OCI-M1 (cell line): ENCODE measurements at places on chromosomes 13 and 19.

- peak; percentile 52 for DNase-seq
Observed at GRCh38 chr13:109779074-109779473, 7.3 kb downstream of the IRS2 start.

- peak; percentile 79 for DNase-seq
Observed at GRCh38 chr13:80604098-80604497, 263.2 kb upstream of the SPRY2 start.

DNA sequence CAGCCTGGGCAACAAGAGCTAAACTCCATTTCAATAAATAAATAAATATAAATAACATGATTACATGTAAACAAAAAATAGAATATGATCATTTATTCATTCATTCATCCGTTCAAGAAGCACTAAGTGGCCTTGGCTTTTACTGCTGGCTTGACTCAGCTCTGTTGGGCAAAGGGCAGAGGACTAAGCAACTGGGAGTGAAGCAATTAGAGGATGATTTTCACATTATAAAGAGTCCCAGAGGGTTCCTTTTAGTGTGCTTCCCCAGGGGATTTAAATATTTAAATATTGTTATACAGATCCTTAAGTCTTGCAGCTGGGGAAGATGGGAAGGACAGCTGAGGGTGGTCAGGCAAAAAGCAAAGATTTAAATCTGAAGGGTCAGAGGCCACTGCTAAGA, 34.9 kb upstream of the FLT1 start:
- DNase-seq: no peak

GRCh38 chr13:62333466-62333865, 917.8 kb upstream of the PCDH20 start:
- DNase-seq: no peak

- no peak for DNase-seq
Observed at GRCh38 chr19:51203916-51204315, 21.0 kb upstream of the CD33 start.

DNA sequence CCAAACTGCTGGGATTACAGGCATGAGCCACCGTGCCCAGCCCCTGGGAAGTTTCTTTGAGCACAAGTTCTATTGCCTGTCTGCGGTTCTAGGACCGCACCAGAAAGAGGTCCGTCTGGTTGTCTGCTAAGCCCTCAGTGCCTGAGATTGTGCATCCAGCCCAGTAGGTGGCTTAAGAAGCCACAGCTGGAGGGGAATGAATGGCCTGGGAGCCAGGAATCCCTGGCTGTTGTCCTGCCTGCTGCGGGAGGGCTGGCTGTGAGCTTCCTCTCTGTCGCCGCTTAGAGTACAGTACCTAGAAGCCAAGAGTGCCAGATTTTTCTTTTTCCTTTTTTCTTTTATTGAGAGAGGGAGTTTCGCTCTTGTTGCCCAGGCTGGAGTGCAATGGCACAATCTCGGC, 4.2 kb upstream of the TYK2 start:
- no peak for DNase-seq

GRCh38 chr13:93226623-93227279, at the start of gene GPC6:
GPC6 (plus strand) TSS chr13:93226807.
- peak; percentile 29 for DNase-seq

DNA sequence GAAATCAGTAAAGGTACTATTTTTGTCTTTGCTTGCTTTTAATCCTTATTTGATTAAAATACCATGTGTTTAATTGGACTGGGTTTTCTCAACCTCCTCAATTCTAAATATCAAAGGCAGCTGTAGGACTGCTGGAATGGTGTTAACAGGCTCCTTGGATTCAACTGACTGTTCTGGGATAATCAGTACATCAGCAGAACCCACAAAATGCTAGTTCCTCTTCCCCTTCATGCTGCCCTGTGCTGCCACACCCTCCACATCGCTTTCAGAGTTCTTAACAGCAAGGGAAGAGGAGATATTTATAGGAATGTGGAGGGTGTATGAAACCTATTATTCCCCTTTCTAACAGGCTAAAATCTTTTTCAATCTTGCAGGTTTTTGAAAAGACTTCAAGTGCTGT, 82.4 kb downstream of the KCTD12 start:
- DNase-seq: peak; percentile 74

GRCh38 chr19:51318687-51319648, 7.5 kb downstream of the IGLON5 start:
- DNase-seq: no peak

DNA sequence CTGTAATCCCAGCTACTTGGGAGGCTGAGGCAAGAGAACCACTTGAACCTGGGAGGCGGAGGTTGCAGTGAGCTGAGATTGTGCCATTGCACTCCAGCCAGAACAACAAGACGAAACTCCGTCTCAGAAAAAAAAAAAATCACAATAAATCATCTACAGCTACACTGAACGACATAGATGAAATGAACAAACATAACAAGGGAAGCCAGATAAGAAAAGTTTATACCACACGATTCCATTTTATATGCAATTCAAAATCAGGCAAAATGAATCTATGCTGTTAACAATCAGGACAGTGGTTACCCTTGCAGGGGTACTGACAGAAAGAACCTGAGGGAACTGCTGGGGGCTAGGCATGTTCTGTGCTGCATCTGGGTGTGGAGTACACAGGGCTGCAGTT, 5.7 kb downstream of the XRCC1 start:
- no peak for DNase-seq

DNA sequence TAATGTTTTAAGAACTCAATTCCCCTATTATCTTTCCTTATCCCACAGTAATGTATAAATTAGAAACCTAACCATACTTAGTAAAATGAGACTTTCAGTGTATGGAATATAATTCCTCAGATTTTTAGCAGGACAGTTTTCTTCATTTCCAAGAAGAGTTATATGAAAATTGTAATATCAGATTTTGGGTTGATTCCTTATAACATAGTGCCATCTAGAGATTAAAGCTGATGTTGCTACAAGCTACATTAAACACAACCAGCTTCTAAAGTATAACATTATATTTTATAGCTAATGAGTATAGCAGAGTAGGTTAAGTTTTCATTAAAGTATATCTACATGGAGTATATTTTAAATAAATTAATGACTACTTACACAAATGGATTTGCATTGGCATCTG, 99.7 kb upstream of the MIR17HG start:
- peak; percentile 66 for DNase-seq

- no peak for DNase-seq
Observed at GRCh38 chr19:33781996-33782395, 14.7 kb upstream of the KCTD15 start.

- no peak for DNase-seq
Observed at GRCh38 chr19:31317093-31317492, 32.1 kb downstream of the TSHZ3 start.

DNA sequence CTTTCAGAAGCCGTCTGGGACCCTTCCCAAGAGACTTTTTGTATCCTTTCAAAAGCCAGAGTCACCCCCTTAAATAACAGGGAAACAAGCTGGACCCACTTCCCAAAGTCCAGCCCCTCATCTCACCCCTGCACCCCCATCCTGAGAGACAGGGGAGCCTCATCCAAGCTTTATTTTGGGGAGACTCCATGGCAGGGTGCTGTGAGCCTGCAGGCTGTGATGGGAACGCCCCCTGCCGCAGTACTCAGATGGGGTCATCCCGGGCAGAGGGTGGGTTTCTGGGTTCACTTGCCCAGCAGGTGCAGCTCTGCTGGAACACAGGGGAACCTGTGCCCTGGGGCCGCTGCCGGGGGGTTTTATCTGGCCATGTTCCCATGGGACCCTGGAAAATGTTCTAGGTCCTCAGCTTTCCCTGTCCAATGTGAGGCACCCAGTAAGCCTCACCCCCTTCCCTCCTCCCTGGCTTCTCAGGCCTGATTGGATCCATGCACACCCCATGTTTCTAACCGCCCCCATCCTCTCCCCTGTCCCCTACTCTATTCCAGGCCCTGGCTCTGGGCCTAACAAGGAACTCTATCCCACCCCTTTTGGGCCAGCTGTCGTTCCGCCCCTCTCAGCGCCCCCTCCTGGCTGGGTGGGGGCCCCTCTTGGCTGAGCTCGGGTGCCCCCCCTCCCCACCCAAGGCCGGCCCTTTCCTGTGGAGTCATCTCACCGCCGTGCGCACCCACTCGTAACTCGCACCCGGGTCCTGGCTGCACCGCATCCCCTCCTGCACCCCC, 1.0 kb downstream of the HIF3A start:
- no peak for DNase-seq

- peak; percentile 47 for DNase-seq
Observed at GRCh38 chr13:75432045-75432444, 49.9 kb downstream of the TBC1D4 start.

DNA sequence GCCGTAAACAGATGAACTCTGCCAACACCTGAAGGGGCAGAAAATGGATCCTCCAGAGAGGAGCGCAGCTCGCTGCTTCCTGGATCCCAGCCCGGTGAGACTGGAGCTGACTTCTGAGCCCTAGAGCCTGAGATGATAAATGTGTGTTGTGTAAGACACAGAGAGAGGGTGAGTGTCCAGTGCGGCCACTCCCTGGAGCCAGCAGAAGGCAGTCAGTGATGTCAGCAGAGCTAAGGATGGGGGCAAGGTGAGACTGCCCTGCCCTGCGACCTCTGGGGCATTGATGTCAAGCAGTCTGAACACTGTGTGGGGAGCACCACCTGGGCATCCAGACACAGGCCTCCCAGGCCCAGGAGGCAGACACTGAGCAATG, 9.7 kb upstream of the SLC35E1 start:
- no peak for DNase-seq

- no peak for DNase-seq
Observed at GRCh38 chr19:33773704-33774624, 22.7 kb upstream of the KCTD15 start.

DNA sequence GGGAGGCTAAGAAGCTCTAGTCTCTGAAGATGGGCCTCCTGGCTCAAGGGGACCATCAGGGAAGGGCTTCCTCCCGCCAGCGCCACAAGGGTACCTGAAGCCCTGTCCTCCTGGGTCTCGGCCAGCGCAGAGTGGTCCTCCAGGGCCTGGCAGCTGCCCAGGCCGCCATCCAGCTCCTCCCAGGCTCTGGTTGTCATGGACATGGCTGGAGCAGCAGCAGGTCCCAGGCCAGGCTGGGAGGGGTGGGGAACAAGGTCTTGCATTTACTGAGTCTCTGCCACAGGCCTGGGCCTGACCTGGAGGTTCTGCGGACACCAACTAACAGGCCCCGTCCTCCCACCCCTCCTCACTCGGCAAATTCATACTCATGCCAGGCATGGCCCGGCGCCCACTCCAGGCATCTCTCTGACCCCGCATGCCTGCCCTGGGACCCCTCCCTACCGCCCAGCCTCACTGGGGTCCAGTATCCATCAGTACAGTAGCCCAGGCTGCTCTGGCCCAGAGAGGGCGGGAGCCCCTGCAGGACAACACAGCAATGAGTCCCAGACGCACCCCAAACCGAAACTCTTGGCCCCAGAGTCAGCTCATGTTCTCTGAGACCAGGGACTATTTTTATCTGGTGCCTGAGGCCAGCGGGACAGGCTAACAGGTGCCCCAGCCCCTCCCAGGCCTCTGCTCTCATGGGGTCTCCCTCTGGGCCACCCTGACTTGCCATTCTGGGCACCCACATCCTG, 938 bp downstream of the JSRP1 start:
- DNase-seq: no peak

GRCh38 chr19:45223879-45224278, 21.3 kb downstream of the EXOC3L2 start:
- DNase-seq: no peak

DNA sequence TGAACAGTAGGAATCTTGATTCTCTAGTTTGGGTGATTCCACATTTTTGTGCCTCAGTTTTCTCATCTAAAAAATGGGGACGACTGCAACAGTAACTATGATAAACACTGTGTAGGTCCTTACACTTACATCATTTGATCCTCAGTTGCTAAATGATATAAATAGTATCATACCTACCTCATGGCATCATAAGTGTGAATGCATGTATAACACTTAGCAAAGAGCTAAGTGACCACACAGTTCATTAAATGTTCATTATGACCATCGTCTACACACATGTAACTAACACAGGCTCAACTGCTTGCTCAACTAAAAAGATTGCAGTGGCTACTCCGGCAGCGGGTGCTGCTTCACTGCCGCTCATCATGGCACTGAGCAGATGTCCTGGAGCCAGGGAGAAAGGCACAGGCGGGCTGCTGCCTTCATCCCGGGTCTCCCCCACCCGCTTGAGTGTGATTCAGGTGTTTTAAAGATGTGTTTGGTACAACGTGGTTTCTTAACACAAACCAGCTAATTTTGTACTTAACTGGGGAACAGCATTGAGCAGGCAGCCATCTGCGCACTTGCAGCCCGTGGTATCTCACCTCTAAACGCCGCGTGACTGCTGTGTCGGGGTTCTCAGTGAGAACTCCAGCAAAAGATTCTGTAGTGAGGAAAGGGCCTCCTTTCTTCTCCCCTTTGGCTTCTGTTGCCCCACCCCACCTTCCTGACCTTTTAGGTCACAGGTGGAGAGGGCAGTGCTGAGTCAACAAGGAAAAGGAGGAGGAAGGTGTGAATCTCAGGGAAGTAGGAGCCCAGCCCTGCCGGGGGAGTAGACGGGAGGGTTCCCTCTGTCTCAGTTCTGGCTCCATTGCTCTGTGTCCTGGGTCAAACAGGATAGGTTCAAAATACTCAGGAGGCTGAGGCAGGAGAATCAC, 11.7 kb upstream of the ACTN4 start:
- no peak for DNase-seq

GRCh38 chr13:88285329-88285728, 614.2 kb downstream of the SLITRK5 start:
- DNase-seq: no peak

- DNase-seq: no peak
Observed at GRCh38 chr19:58572818-58573657, at the start of gene MZF1. MZF1 (minus strand) TSS chr19:58573335; CDS start chr19:58571389, 1,946 bp downstream.

DNA sequence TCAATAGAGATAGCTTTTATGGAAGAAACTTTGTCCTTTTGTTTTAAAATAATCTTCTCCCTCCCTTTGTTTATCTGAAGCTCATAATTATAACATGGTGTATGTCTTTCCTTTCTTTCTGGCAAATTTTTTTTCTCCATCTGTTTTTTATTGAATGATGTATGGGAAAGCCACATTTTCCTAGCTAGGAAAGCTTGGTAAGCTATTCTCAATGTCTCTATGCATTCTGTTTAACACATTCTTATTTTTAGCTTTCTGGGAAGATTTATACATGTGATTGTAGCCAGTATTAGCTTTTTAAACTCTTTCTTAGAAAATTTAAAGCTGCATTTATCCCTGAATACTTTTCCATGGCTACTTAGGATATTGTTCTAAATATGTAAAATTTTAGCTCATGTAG, 124.9 kb upstream of the CSNK1A1L start:
- no peak for DNase-seq

- DNase-seq: no peak
Observed at GRCh38 chr19:48509467-48510194, 2.0 kb downstream of the LMTK3 start.

DNA sequence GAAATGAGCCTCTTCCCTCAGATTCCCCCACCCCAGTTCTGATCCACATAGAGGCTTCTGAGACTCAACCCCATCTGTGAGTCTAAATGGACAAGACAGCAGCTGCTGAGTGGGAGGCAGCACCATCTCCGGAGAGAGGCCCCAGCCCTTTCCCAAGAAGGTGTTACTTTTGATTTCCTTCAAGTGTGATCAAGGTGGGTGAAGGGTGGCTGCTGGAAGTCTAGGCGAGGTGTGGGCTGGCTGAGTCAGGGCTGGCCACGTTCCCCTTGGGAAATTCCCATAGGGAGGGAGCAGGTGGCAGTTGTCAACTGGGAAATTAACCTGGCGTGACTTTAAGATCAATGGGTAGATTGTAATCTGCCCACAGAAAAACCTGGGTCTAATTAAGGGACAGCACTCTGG, 148.0 kb downstream of the FOXO1 start:
- DNase-seq: no peak

- no peak for DNase-seq
Observed at GRCh38 chr19:19523177-19523576, 5.5 kb upstream of the YJEFN3 start.

GRCh38 chr13:40163066-40164000, 503.1 kb downstream of the FOXO1 start:
- DNase-seq: no peak

GRCh38 chr19:15113245-15114152, 6.3 kb downstream of the SYDE1 start:
- DNase-seq: no peak
